ENCODE measurements at places on chromosomes 3 and 15.

DNA sequence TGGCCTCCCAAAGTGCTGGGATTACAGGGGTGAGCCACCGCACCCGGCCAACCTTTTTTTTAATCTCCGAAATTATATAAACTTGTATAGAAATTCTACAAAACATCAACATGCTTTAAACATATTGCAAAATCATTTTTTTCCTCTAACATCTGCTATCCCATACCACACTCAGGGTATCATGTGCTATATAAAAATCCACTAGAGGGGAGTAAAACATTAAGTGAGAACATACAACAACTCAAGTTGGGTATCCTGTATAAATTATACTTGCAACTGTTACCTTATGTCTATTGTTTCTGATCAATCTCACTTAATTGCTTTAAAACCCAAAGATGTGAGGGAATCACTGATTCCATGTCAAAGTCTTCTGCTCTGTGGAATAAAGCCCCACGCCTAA is 71.9 kb upstream of the FBN1 start:
- DNase-seq: no peak

DNA sequence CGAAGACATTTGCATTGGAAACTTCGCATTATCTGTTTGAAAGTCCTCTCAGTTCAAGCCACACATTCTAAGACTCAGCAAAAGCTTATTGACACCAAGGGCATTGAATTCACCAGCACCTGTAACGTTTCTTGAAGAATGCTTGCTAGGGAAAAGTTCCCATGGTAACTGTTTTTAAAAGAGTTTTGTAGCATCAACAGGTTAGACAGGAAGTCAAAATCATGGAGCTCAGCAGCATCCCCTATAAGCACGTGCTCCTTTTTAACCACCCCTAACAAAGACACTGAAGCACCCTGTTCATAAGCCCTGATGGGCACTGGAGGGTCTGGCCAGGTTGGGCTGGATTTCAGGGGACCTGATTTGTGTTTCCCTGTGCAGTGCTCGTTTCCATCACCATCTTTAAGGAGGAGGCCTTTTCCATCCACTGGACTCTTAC is 229.7 kb upstream of the BHLHE40 start:
- no peak for DNase-seq

GRCh38 chr15:53128652-53129051 is 338.5 kb upstream of the ONECUT1 start:
- no peak for DNase-seq

- no peak for DNase-seq
Observed at GRCh38 chr15:64144565-64145281, 6.8 kb upstream of the SNX22 start.

DNA sequence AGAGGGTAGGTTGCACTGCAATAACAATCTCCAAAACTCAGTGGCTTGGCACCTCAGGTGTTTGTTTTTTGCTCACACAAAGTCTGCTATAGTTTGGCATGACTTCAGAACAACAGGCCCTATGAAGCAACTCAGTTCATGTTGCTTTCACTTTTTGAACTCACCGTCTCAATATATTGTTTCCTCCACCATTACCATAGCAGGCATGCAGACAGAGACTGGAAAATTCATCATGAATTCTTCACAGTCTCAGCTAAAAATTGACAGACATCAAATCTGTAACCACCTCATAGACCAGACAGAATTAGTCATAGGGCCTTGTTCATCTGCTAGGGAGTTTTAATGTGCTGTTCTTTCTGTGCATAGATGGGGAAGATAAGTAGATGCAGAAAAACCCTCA is 161.4 kb upstream of the POU1F1 start:
- no peak for DNase-seq

DNA sequence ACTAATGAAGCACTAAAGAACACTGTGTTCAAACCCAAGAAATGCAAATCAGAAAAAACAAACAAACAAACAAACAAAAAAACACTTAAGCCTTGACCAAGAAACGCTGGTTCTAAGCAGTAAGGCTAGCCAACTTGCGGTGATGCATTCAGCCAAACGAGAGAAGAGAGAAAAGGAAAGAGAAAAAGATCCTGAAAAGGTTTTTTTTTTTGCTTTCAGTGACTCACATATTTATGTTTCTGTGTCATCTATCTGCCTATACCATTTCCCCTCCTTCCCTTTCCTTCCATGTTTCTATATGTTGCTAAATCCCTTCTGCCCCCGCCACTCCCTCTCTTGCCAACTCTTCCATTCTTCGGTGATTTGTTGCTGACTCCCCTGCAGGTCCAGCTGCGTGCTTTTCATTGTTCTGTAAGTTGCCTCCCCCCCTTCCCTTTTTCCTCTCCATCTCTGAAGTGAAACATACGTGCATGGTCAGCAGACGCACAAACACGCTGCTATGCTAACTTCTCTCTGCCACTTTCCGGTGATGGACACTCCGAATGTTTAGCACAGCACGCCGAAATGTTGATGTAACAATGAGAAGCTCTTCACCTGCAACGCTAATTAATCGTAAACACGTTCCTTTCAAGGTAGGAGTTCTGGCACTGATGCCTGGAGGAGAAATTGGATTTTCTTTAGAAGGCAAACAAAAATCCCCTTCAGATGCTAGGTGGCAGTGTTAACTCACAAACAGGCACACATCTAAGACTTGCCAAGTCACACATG is 154.4 kb downstream of the TUSC7 start:
- DNase-seq: no peak

DNA sequence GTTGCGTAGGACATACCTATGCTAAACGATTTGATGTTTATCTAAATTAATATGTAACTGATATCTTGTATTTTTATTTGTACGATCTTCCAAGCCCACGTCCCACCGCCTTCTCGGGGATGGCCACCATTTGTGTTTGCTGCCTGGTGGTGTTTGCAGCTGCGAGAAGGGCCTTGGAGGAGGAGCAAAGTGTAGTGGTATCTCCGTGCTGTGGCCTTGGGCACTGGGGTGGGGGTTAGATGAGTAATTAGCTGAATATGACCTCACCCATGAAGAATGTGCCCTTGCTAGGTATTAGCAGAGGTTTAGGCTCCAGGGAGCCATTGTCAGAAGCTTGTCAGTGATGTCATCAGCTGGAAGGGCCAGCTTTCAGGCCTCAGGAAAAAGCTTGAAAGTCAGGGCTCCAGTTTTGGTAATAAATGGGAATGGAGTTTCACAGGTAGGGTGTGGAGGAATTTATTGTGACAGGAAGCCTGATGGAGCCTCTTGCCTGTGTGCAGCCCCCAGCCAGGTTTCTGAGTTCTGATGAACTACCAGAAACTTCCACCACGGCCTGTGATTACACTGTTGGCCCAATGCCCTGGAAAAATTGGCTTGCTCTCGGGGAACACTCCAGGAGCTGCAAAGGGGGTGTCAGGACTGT is 41.0 kb downstream of the FLNB start:
- no peak for DNase-seq
